ENCODE measurements at places on chromosomes 16 and 17. TPM values are rescaled to one million over a fixed set of nuclear protein-coding genes. Genes with fewer than 3 reads are reported as not detected.

DNA sequence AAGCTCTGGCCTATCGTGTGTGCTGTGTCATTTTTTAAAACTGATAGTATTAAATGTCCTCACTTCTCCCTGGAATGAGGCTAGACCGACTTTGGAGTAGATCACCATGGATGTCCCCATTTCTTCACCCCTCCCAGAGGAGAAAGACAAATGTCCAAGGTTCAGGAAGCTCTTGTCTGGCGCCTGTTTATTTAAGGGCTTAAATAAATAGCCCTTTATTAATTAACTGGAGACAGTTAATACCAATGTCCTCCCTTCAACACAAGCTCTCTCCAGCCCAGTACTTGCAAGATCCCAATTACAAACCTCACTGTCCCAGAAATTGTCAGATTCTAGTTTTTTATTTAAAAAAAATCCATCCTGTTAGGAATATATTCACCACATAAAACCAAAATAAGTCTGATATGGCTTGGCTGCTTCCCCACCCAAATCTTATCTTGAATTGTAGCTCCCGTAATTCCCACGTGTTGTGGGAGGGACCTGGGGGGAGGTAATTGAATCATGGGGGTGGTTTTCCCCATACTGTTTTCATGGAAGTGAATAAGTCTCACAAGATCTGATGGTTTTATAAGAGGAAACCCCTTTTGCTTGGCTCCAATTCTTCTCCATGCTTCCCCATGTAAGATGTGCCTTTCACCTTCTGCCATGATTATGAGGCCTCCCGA, 344.4 kb downstream of the SHISA9 start:
- no peak for DNase-seq
- no peaks in the 10 kb centered on the region for H3K4me1 ChIP-seq
- H3K27me3 ChIP-seq = no peaks in the 10 kb centered on the region

GRCh38 chr17:66522591-66523272, 220.3 kb downstream of the PRKCA start:
- H3K36me3 ChIP-seq = peaks cover 38% of the 10 kb centered on the region
- H3K27ac ChIP-seq = peak overlapping the region; percentile 41
- no peak overlapping the region for H3K4me3 ChIP-seq
- peaks cover 72% of the 10 kb centered on the region for H3K4me1 ChIP-seq
- no peaks in the 10 kb centered on the region for H3K27me3 ChIP-seq

- peaks cover 33% of the 10 kb centered on the region for H3K4me1 ChIP-seq
- DNase-seq = no peak
- H3K4me3 ChIP-seq = no peak overlapping the region
- H3K27me3 ChIP-seq = no peaks in the 10 kb centered on the region
- peaks cover 29% of the 10 kb centered on the region for H3K36me3 ChIP-seq
Observed at GRCh38 chr17:7222972-7223292, 3.2 kb downstream of the ACADVL start.

DNA sequence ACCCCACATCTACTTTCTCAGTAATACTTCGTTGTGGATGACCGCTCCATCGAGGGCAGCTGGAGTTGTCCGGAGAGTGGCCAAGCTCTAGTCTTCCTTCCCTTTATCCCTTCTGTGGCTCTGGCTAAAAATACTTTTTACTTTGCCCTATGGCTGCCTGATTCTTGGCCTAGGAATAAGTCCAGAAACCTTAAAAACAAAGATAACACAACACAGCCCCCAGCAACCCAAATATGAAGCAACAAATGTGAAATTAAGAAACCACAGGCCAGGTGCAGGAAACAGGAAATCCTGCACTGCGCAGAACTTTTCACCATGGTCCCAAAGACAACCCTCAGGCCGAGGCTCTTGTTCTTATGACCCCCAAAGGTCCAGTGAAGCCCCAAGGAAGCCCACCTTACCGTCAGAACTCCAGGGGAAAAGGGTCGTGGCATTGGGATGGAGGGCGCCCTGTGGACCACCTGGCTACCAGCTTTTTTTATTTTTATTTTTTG, 26.0 kb downstream of the TK2 start:
- H3K4me3 ChIP-seq = peak overlapping the region; percentile 52
- peaks cover 5% of the 10 kb centered on the region for H3K36me3 ChIP-seq
- DNase-seq = peak; percentile 71

- peaks cover 5% of the 10 kb centered on the region for H3K27me3 ChIP-seq
- DNase-seq = no peak
- no peaks in the 10 kb centered on the region for H3K36me3 ChIP-seq
Observed at GRCh38 chr17:77924757-77925336, 33.7 kb upstream of the TNRC6C start.

- no peaks in the 10 kb centered on the region for H3K36me3 ChIP-seq
- H3K4me1 ChIP-seq = no peaks in the 10 kb centered on the region
- peaks cover under 1% of the 10 kb centered on the region for H3K27me3 ChIP-seq
- no peak overlapping the region for H3K27ac ChIP-seq
- DNase-seq = no peak
Observed at GRCh38 chr16:86307514-86307903, 202.8 kb upstream of the FOXF1 start.

DNA sequence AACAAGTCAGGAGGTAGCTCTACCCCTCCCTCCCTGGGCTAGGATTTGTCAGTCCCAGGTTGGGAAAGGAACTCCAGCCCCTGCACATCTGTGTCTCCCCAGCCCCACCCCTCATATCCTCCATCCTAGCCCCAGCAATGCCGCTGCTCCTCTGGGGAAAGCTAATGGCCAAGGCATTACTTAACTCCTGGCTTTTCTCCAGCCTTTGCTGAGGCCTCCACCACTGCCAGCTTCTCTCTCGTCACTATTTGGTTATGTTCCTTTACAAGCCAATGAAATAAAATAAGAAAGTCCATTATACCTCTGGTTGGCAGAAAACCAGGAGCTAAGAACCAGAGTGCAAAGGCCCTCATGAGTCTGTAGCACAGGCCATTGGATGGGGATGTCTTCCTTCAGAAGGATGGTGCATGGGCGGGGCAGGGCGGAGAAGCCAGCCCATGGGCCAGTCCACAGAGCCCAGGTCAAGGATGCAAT, 171.0 kb downstream of the CCDC182 start:
- no peaks in the 10 kb centered on the region for H3K27me3 ChIP-seq
- DNase-seq = no peak
- H3K4me3 ChIP-seq = no peak overlapping the region
- no peak overlapping the region for H3K27ac ChIP-seq
- no peaks in the 10 kb centered on the region for H3K36me3 ChIP-seq

DNA sequence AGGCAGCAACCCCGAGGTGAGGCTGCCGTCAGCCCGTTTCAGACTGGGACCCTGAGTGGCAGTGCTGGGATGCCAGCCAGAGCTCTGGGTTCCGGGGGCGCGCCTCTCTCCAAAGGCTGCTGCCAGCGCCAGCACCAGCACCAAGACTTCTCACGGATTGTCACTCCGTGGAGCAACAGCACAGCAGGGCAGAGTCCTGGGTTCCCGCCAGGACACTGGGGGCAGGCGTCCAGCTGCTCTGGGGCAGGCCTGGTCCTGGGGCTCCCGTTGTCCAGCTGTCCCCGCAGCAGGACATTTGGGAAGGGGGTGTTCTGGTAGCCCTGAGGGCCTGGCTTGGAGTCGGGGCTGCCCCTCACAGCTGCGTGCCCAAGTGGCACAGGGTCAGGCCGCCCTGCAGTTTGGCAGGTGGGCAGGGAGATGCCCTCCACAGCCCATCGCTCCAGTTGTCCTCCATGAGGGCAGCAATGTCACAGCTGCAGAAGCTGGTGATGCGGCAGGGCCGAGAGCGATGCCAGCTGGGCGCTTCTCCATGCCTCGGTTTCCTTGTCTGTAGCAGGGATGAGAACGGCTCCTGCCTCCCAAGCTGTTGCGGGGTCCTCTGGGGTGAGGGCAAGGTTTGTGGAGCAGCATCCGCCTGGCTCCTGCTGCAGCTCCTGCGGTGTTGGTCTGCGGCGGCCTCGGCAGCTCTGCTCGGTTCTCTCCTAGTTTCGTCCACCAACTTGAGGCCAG, 137.3 kb upstream of the CIBAR2 start:
- no peak for DNase-seq
- H3K27ac ChIP-seq = no peak overlapping the region
- peaks cover 13% of the 10 kb centered on the region for H3K4me1 ChIP-seq

DNA sequence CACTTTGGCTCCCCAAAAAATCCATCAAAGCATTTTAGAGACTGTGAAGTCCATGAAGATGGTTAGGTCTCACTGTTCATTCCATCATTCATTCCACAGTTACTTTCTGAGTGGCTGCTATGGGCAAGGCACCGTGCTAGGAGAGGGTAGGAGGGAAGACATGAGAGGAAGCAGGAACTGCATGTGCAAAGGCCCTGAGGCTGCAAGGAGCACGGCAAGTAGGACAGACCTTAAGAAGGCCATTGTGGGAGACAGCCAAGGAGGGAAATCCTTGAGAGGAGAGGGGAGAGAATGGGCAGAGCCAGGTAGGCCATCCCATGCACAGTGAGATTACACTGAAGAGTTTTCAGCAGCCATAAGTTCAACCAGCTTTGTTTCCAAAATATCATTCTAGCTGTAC, 196.2 kb upstream of the DYNLRB2 start:
- no peak for DNase-seq
- H3K27ac ChIP-seq = no peak overlapping the region
- H3K27me3 ChIP-seq = peaks cover 2% of the 10 kb centered on the region
- H3K4me1 ChIP-seq = no peaks in the 10 kb centered on the region

DNA sequence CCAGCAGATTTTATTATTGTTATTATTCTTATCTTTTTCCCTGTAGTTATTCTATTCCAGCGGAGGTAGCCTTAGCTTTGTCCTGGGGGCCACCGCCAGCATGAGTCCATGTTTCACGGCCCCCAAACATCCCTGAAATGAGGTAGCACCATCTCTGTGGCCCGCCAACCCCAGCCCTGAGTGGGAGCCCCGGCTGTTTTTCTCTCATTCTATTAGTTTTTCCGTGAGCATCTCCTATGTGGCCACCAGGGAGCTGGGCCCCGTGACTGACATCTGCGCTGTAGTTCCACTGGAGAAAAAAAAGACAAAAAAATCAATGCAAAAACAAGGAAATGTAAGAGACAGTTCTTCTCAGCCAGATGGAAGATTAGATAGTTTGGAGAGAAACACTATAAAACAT, 43.5 kb upstream of the IL34 start:
- H3K27ac ChIP-seq = no peak overlapping the region
- H3K36me3 ChIP-seq = no peaks in the 10 kb centered on the region
- H3K4me3 ChIP-seq = no peak overlapping the region
- DNase-seq = no peak
- no peaks in the 10 kb centered on the region for H3K4me1 ChIP-seq
- H3K27me3 ChIP-seq = peaks cover 7% of the 10 kb centered on the region

DNA sequence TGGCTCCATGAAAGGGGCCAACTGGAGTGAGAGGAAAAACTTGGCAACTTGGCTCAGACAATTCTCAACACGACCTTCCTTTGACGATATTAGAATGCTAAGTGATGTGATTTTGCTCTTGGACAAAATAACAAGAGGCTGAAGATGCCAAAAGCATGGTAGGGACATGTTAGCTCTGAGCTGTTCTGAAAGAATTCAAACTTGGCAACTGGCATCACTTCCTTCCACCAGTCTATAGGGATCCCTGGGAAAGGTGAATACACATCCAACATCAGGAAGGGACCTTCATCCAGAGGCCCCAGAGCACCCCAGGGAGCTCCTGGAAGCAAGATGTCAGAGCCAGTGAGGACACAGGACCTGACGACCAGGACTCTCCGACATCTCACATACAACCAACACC, 4.3 kb downstream of the KRT37 start:
- peaks cover 1% of the 10 kb centered on the region for H3K27me3 ChIP-seq
- H3K4me3 ChIP-seq = no peak overlapping the region
- no peaks in the 10 kb centered on the region for H3K4me1 ChIP-seq
- no peaks in the 10 kb centered on the region for H3K36me3 ChIP-seq

GRCh38 chr17:77690271-77691161, 268.0 kb upstream of the TNRC6C start:
- no peak overlapping the region for H3K4me3 ChIP-seq
- peaks cover 13% of the 10 kb centered on the region for H3K27me3 ChIP-seq
- H3K36me3 ChIP-seq = no peaks in the 10 kb centered on the region
- peaks cover 38% of the 10 kb centered on the region for H3K4me1 ChIP-seq

DNA sequence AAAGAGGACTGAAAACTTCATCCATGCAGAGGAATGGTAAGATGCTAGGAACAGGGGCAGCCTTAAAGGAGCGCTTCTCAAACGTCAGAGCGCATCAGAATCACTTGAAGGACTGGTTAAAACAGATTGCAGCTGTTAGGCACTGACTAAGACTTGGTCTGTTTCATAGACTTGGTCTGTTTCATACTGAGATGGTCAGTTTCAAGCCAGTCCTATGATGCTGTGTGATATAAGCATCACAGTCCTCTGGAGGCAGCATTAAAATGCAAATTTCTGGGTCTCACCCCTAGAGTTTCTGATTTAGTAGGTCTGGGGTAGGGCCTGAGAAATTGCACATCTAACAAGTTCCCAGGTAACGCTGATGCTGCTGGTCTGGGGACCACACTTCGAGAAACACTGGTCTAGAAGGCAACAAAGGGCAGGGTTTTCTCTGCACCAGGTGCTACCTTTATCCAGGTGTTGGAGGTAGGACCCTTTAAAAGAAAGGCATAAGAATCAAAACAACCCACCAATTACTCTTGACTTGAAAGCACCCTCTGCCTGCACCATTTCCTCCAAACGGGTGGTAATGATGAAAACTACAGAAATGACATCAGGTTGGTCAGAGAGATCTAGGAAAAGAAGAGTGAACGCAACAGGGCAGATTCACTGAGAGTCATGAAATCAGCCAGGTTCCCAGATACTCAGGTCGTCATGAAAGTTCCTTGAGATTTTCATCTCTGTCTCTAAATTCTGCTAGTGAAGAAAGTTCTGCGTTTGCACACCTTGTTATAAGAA, 95.0 kb upstream of the RCVRN start:
- H3K4me1 ChIP-seq = no peaks in the 10 kb centered on the region
- DNase-seq = no peak

DNA sequence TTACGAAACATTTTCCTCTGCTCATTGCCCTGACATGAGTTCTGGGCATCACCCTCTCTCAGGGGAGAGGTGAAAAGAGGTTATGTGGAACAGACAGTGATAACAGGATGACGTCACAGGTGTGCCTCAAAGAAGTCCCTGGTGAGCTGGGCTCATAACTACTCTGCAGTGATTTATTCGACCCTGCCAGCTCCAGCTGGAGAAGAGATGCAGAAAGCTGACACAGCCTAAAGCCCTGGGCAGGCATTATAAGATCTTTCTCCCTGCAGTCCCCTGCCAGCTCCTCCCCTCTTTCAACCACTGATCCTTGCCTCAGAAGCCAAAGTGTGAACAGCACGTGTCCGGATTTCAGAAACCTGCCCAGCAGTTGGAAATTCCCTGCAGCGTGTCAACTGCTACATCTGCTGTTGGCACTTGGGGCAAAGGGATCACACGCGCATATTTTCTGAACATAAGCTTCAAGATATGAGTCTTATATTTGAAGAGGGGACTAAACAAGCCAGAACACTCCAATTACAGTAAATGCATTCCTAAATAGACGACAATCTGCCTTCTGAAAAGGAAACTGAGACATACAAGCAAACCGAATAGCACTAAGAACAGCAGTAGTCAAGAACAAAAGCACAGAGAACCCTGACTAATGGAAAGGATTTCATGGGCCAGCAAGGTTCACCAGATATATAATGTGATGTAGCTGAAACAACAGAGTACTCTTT, 80.5 kb downstream of the SMG6 start:
- H3K4me1 ChIP-seq = peaks cover 45% of the 10 kb centered on the region
- no peaks in the 10 kb centered on the region for H3K27me3 ChIP-seq
- H3K27ac ChIP-seq = peak overlapping the region; percentile 5
- H3K4me3 ChIP-seq = no peak overlapping the region

GRCh38 chr17:34827008-34827407, 134.3 kb downstream of the CCT6B start:
- H3K36me3 ChIP-seq = no peaks in the 10 kb centered on the region
- H3K27ac ChIP-seq = no peak overlapping the region
- H3K4me3 ChIP-seq = no peak overlapping the region
- no peaks in the 10 kb centered on the region for H3K4me1 ChIP-seq
- H3K27me3 ChIP-seq = peaks cover 6% of the 10 kb centered on the region

HOXB9 gene
- not detected for total RNA-seq

XAF1 gene
- total RNA-seq = 497 TPM

CFAP119 gene
- total RNA-seq = 3.0 TPM

KRTAP16-1 gene
- not detected for total RNA-seq

MYH8 gene
- not detected for total RNA-seq

Measured in activated CD4-positive, alpha-beta T cell treated with anti-CD3 and anti-CD28 coated beads, Interleukin-2, amount 10 ng/mL, durations not matched to agents 7 days and 5 days (primary cell).